ENCODE measurements at places on chromosomes 11 and 22. TPM values are rescaled to one million over a fixed set of nuclear protein-coding genes. Genes with fewer than 3 reads are reported as not detected.

MPZL2 gene
- total RNA-seq, result 0.56 TPM

IGF2 gene
- under 0.01 TPM for total RNA-seq

NTM gene
- total RNA-seq, result 35.0 TPM

XKR3 gene
- total RNA-seq, result 0.06 TPM

OTOG gene
- total RNA-seq, result not detected

BBOX1 gene
- not detected for total RNA-seq

CST6 gene
- total RNA-seq, result 7.6 TPM

PYGM gene
- total RNA-seq, result 1.3 TPM

B3GAT3 gene
- total RNA-seq, result 39.9 TPM

CRYBB2 gene
- total RNA-seq, result not detected

PGA5 gene
- not detected for total RNA-seq

PRSS23 gene
- 574 TPM for total RNA-seq

CDHR5 gene
- total RNA-seq, result not detected

ART1 gene
- not detected for total RNA-seq

Measured in aortic smooth muscle cell (primary cell).